ENCODE measurements at places on chromosomes 2 and 18. TPM values are rescaled to one million over a fixed set of nuclear protein-coding genes. Genes with fewer than 3 reads are reported as not detected.
A peak's percentile ranks its signal among the peaks of the same experiment; 100 is the strongest.

DNA sequence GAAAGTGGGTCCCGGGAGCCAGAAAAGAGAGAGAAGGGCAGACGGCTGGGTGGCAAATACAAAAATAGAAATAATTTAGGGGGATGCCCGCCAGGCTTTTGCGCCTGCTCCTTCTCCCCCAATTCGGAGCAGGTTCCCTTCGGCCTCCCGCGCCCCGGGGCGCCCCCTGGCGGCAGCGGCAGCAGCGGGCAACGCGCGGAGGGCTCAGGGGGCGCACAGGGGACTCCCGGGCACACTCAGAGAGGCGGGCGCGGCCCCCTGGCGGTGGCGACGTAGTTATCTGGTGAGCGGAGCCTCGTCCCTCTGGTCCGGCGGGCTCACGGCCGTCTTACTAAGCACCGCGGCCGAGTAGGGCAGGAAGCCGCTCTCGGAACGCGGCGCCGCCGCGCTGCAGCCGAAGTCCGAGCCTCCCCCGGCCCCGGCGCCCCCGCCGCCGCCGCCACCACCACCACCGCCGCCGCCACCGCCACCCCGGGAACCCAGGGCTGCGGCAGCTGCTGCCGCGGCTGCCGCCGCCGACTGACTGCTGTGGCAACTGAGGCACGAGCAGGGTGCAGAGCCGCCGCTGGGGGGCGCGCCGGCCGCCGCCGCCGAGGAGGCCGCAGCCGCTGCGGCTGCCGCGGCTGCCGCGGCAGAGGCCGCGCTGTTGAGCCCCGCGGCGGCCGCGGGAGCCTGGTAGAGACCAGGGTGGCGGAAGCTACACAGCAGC lies 3.8 kb downstream of the EVX2 start:
- peak; percentile 83 for DNase-seq

- DNase-seq = no peak
Measured at GRCh38 chr2:143548032-143548431, 418.8 kb downstream of the ARHGAP15 start.

DNA sequence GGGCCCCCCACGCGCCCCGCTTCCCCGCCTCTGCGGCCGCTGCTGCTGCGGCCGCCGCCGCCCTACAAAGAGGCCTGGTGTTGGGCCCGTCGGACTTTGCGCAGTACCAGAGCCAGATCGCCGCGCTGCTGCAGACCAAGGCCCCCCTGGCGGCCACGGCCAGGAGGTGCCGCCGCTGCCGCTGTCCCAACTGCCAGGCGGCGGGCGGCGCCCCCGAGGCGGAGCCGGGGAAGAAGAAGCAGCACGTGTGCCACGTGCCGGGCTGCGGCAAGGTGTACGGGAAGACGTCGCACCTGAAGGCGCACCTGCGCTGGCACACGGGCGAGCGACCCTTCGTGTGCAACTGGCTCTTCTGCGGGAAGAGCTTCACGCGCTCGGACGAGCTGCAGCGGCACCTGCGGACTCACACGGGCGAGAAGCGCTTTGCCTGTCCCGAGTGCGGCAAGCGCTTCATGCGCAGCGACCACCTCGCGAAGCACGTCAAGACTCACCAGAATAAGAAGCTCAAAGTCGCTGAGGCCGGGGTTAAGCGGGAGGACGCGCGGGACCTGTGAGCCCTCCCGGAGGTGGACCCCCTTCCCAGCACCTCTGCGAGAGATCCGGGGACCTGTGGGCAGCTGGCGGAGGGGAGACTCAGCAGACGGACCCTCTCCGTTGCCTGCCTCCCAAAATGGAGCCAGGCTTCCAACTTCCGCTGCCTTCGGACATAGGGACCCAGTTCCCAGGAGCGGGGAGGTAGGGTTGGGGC lies 1.9 kb downstream of the SP5 start:
- DNase-seq = peak; percentile 88

DNA sequence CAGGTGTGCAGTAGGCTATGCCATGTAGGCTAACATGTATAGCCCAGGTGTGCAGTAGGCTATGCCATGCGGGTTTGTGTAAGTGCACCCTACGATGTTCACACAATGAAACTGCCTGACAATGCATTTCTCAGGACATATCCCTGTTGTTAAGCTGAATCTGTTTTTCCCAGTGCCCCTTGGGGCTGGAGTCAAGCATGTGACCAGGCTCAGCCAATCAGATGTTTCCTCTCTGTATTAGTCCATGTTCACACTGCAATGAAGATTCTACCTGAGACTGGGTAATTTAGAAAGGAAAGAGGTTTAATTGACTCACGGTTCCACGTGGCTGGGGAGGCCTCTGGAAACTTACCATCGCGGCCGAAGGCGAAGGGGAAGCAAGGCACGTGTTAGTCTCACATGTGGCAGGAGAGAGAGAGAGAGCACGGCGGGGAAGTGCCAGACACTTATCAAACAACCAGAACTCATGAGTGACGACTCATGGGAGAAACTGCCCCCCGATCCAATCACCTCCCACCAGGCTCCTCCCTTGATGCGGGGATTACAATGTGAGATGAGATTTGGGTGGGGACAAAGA lies 24.2 kb downstream of the ITM2C start:
- DNase-seq = peak; percentile 39

- DNase-seq = no peak
Measured at GRCh38 chr2:24857746-24858145, 62.3 kb downstream of the ADCY3 start.

GRCh38 chr2:21317131-21317530 lies 193.4 kb downstream of the TDRD15 start:
- DNase-seq = no peak

DNA sequence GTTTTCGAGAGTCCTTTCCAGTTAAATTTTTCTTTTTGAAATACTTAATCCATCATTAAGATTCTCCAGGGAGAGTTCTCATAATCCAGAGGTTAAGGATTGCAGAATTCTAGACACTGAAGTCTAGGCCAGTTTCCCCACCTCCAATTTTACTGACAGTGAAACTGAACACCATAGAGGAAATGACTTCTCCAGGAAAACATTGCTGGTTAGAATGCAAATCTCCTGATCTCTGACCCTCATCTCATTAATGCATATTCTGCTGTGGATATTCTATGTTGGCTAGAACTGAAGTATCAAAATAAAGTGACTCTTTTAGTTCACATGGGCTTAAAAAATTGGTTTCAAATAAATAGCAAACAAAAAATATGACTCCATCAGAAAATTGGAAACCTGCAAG lies 105.8 kb upstream of the UGP2 start:
- DNase-seq = no peak

DNA sequence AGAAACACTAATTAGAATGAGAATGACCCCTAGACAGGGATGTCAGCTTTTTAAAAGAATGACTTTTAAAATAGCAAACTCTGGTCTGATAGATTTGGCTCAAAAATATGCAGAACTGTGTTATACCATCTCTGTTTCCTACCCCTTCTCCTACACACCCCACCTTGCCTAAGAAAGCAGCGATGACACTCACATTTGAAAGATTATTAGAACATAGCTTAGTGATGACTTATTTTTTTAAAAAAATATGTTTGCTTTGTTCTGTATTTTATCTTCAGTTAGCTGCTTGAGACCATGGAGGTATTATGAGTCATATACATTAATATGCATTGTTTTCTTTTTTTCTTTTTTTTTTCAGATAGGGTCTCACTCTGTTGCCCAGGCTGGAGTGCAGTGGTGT lies 176.7 kb upstream of the TPO start:
- DNase-seq = no peak

DNA sequence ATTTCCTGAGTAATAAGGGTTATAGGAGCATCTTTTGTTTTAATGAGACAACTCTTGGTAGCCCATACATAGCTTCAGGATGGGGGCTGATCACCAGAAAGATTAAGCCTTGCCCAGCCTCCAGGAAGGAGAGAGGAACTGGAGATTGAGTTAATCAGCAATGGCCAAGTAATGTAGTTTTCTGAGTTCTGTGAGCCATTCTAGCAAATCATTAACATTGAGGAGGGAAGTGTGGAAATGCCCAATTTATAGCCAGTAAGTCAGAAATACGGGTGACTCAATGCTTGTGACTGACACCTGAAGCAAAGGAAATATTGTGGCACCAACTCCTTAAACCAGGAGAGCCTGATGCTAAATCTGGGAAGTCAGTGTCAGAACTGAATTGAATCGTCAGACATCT lies 205.1 kb upstream of the SRD5A2 start:
- DNase-seq = no peak

DNA sequence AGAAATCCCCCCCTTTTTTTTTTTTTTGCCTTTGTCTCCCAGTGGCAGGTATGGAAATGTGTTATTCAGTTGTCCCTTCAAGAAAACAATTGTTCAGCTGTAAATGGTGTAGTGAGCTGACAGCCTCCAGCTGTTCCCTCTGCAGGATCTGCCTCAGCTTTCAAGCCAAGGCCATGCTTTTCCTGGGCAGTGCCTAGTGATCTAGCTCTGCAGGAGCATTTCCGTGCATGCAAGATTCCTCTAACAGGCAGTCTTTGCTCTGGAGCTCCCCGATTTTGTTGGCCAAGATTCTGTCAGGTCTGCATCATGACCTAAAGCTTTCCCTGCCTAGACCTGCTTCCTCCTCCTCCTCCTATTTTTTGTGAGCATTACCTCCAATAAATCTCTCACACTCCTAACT lies 300.7 kb upstream of the UBE2E3 start:
- DNase-seq = no peak

- DNase-seq = no peak
Measured at GRCh38 chr2:196783431-196784094, 15.9 kb downstream of the GTF3C3 start.

- DNase-seq = peak; percentile 49
Measured at GRCh38 chr18:61892683-61893308, at the start of gene RNF152. Gene RNF152, minus strand, starts transcription at chr18:61893007. Its CDS starts 76,544 bp downstream, at chr18:61816463.

DNA sequence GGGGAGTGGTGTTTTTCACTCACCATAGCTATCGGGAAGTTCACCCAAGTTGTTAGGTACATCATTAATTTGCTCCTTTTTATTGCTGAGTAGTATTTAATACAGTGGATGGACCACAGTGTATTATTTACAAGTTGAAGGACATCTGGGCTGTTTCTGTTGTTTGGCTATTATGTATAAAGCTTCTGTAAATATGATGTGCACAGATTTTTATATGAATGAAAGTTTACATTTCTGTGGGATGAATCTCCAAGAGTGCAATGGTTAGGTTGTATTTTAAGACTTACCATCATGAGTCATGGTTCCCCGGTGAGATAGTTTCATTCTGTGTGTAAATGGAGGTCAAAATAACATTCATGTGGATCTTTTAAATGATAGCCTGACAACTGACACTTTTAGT lies 337.4 kb downstream of the PTPRM start:
- DNase-seq = no peak

GRCh38 chr2:8076448-8077342 lies 605.2 kb upstream of the ID2 start:
- no peak for DNase-seq

DNA sequence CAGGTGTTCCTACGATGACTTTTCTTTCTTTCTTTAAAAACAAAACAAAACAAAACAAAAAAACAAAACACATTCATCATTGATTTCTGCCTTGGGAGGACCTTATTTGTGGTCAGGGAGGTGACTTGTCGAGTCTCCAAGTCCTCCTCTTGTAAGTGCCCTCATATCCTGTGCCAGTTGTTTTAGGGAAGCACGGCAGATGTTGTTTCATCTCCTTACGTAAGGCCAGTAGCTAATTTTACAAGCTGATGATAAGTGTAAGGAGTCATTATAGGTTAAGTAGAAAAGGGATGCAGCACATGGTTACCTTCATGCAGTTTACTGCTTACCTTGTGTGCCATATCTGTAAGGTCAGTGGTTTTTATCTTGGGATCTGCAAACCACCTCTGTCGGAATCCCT lies 52.2 kb downstream of the MRPS9 start:
- no peak for DNase-seq

DNA sequence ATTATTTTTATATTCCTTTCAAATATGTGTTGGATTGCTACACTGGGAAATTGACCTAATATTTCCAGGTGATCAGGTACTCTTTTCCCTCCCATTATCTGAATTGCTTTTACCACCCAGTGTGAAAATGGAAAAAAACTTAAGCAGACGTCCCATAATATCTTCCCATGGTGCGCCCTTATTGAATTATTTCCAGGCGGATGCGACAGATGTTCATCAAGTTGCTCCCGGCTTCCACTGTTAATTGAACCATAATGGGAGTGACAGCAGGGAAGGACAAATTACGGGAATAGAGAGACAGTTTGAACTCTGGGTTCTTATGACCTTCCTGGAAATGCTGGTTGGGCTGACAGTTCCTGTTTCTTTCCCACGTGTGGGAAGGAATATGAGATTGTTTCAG lies 93.3 kb downstream of the THSD7B start:
- no peak for DNase-seq

DNA sequence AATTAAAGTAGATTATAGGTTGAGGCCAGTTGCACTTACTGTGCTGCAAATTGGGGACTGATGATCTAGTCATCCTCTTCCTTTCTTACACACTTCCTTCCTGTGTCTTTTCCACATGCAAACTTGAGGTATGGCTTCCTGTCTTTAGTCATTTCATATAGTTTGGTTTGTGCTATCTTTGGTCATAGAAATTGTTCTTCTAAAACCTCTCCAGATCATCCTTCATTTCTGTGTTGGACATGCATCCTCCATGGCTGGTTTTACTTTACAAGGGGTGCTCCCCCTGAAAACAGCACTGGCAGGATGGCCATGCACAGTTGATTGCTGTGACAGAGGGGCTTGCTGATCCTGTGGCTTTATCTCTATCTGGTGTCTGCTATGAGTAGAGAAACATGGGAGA lies 36.5 kb downstream of the MGAT5 start:
- no peak for DNase-seq

- no peak for DNase-seq
Measured at GRCh38 chr2:63628403-63628942, 39.7 kb downstream of the MDH1 start.

Gene HOXD3
- 9.8 TPM for total RNA-seq

Gene RNF144A
- total RNA-seq = 6.7 TPM

Gene TSPYL6
- 0.12 TPM for total RNA-seq

Gene KHK
- 3.4 TPM for total RNA-seq

Gene DLGAP1
- 6.6 TPM for total RNA-seq

Gene LAMA1
- 0.78 TPM for total RNA-seq

Gene PRKAG3
- total RNA-seq = 0.19 TPM

Gene NPAS2
- 42.0 TPM for total RNA-seq

Gene ENOSF1
- 45.3 TPM for total RNA-seq
